ENCODE measurements at places on chromosomes 3 and 15.

- DNase-seq, result no peak
Measured at GRCh38 chr3:120853416-120853815, 54.6 kb upstream of the STXBP5L start.

DNA sequence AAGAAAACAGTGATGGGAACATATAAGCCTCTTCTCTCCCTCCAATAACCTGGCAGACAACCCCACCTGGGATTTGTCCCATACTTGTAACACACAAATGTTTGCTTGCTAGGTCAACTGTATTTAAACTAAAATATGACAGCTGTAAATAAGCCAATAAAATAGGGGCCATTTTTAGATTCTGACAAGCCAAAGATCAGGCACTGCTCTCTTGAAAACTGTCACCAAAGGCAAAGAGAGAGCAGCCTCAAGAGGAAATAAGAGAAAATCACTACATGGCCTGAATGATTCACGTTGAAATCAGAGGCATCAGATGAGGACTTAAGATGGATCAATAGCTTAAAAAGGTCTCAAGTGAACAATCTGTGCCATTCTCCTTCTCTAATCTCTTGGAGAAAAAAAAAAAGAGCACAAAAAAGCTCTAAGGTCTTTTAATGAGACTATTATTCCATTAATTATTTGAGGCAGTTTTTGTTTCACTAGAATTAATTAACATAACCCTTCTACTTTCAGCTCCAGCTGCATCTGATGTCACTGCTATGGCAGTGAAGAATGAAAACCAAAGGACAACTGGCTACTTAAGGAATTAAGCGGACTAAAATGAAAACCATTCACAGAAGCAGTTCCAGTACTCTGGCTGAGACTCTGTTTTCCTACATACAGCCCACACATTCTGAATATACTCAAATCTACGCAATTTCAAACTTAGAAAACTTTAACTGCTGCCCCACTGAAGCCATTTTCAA lies 19.0 kb downstream of the MYO5A start:
- DNase-seq, result no peak

DNA sequence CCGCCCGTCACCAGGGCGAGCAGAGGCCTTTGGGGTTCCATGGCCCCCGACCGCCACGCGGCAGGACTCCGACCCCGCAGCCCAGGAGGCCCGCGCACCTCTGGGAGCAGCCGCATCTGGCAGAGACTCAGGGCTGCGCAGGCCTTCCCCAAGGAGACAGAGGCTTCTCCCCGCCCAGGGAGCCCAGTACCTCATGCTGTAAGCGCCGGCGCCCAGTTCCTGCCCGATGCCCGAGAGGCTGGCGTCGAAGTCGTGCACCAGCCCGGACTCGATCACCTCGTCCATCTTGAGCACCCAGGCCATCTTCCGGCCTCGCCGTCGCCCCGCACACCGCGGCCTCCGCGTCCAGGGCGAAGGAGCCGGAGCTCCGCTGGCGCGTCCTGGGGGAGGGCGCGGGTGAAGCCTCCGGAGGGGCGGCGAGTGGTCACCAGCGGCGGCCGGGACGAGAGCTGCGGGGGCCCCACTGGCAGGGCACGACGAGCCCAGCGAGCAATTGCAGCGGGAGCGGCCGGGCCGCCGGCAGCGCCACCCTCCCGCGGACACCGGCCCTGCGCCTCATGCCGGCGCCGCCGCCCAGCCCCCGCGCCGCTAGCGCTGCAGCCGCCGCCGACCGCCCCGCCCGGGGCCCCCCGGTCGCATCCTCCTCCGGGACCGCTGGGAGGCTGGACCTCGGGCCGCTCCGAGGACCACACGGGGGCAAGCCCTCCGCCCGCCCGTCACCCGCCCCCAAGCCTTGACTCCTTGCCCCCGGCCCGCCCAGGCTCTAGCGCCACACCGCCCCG lies 468 bp downstream of the UBP1 start:
- DNase-seq, result peak; percentile 56

GRCh38 chr3:119245778-119246177 lies 5.1 kb upstream of the B4GALT4 start:
- DNase-seq, result no peak

DNA sequence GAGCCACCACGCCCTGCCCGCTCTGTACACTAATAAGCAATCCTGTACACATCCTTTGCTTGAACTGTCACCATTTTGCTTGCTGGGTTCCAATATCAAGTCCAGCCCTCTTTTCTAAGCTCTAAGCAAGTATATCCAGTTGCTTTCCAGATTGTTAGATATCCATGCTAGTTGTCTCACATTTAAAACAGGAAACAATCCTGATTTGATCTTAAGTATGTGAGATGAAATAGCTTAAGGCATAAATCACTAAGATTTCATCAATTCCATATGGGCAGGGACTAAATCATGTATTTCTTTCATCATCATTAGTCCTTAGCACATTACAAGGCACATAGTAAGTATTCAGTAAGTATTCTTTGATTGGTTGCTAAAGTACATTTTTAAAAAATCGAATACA lies 16.2 kb downstream of the ATP11B start:
- no peak for DNase-seq

DNA sequence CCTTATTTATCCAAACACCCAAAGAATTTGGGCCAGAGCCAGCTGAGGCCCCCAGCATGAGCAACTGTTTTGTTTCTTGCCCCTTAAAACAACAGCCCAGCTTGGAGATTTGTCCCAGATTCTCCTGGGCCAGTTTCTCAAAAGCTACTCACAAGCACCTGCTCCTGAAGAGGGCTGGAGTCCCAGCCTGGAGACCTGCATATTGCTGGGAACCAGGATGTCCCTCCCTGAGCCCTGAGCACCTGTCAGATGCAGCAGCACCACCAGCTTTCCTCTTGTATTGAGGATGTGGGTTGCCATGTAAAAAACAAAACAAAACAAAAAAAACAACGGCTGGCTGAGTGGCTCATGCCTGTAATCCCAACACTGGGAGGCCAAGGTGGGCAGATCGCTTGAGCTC lies 7.0 kb upstream of the RFT1 start:
- no peak for DNase-seq

- DNase-seq, result no peak
Measured at GRCh38 chr3:50118237-50118636, 29.5 kb downstream of the RBM5 start.

DNA sequence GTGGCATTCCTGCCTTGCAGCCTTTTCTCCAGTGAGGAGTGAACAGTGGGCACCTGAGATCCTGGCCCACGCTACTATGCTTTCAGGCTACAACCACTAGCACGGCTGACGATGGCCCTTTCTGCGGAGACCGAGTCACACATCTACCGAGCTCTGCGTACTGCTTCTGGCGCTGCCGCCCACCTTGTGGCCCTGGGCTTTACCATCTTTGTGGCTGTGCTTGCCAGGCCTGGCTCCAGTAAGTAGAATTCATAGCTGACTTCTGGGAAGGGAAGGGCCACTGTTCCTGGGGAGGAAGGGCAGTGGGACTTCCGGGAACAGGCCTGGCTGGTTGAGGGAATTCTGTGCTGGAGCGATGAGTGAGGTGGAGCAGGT lies 648 bp downstream of the CYB561D2 start:
- no peak for DNase-seq

GRCh38 chr3:147493666-147494065 lies 84.5 kb downstream of the ZIC1 start:
- DNase-seq, result no peak

DNA sequence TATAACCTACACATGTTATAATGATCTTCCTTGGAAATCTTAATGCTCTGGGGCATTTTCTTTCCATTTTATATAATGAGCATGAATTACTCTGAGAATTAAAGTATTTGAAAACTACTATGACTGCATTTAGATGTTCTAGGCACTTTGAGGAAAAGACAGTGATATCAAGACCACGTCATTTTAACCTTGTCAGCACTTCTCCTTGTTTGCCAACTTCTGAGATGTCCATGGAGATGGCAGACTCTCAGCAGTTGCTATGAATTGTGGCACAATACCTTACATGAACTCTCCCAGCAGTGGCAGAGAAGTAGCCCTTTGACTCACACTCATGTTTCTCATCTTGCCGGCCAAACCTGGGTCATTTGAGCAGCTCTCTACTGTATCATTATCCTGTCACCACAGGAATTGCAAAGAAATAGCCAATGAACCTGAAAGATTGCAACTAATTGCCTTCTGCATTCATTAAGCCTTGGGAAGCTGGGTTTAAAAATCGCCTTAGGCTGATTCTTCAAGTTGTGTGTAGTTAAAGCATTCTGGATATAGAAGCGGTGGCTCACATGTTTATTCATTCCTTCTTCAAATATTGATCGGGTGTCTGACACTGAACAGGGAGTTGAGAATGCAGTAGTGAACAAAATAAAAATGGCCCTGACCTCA lies 272.2 kb upstream of the CFAP20DC start:
- DNase-seq, result no peak

DNA sequence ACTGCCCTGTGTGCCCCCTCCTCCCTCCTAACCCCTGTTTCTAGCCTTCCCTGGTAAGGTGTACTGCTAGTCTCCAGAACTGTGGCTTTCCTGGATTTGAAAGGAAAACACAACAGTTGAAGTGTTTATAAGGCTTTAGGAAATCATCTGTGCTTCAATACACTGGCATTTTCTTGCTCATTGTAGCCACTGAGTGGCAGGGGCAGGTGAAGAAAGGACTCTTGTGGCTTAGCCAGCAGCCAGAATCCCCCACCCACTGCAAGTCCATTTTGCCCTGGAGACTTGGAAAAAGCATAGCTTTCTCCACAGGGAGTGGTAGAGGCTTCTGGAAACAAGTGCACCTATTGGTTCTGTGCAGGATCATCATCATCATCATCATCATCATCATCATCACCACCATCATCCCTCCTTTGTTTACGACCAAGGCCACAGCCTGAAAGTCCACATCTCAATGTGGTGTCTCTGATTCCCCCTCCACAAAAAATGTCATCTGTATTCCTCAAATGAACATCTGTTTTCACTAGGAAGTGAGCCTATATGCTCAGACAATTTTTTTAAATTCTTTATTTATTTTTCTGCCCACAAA lies 33.4 kb downstream of the AQP9 start:
- no peak for DNase-seq

GRCh38 chr15:82113106-82113715 lies 67.4 kb upstream of the MEX3B start:
- no peak for DNase-seq

GRCh38 chr3:123951522-123952447 lies 9.2 kb downstream of the CCDC14 start:
- no peak for DNase-seq

DNA sequence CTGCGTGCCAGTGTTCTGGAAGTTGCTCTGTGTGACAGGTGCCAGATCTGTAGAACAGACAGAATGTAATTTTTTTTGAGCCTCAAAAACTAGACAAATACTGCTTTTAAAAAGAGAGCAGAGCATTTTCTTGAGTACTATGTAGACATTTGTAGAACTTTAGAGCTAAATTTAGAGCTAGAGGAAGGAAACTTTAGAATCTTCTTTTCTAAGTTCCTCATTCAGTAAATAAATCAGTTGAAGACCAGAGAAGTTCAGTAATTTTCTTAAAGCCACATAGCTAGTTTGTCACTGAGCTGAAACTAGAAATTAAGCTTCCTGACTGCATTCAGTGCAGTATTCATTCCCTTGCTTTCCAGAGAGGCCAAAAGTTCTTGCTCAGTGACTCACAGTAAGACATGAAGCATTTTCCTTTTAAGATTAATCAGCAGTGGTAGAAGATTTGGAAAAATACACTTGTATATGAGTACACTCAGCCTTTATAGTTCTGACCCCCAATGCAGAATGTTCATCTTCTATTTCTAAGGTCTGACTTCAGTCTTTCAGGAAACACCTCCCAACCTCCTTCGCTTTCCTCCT lies 83.6 kb upstream of the TSEN2 start:
- no peak for DNase-seq

GRCh38 chr15:57440799-57441198 lies 64.5 kb downstream of the CGNL1 start:
- DNase-seq, result no peak

DNA sequence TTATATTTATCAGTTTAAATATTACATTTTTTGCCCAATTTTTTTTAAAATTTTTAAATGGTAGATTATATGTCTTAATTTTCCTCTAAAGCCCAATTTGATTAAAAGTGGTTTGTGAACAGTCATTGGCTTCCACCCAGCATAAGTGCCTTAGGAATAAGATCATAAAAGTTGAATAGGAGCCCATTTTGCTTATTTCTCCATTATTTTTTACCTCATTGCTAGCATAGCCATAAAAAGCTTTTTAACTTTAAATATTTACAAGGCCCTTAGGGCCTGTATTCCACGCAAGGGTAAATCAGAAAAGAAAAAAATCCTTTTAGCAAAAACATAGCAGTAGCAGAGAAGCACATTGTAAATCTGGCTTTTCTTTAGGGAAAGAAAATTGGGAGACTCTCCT lies 9.0 kb downstream of the TTC14 start:
- no peak for DNase-seq

GRCh38 chr3:47603332-47603731 lies 24.7 kb upstream of the CSPG5 start:
- DNase-seq, result no peak

DNA sequence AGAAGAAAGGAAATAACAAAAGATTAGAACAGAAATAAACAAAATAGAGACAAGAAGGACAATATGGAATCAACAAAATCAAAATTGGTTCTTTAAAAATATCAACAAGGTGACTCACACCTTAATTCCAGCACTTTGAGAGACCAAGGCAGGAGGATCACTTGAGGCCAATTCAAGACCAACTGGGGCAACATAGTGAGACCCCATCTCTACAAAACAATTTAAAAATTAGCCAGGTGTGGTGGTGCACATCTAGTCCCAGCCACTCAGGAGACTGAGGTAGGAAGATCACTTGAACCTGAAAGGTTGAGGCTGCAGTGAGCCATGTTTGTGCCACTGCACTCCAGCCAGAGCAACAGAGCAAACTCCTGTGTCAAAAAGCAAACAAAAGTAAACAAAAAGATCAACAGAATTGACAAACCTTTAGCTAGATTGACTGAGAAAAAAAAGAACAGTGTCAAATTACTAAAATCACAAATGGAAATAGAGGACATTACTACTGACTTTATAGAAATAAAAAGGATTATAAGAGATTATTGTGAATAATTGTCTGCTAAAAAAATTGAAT lies 190.7 kb upstream of the CGNL1 start:
- no peak for DNase-seq

DNA sequence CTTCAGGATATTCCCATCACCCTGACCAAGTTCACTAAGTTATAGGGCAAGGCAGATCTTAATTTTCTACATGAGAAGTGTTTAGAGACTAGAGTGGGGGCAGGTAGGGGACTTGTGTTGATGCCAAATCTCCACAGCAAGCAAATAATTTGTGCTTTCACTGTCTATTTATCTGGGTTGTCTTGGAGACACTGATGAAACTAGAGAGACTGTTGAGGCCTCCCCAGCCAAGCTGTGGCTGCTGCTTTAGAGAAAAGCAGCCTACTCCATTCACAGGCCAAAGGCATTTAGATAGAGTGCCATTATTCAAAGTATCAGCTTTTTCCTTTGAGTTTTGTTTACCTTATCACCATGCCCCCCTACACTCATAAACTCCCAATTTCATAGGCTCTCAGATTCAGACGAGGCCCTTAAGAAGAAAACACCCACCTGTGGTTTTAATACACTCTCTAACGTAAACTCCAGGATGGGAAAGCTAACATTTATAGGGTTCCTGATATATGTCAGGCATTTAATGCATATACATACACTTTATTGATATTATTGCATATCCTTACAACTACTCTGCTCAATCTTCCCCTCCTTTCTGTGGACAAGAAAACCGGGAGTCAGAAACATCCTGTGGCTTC lies 130.4 kb upstream of the FOXB1 start:
- DNase-seq, result no peak

Measured in NCI-H1930 (cell line).